Activated CD8-positive, alpha-beta T cell treated with anti-CD3 and anti-CD28 coated beads for 36 hours (primary cell): ENCODE measurements at places on chromosomes 6 and 20. TPM values are rescaled to one million over a fixed set of nuclear protein-coding genes. Genes with fewer than 3 reads are reported as not detected.

RIMS1 gene
- total RNA-seq = not detected

B3GAT2 gene
- 0.04 TPM for total RNA-seq

CCN5 gene
- not detected for total RNA-seq

SPAG4 gene
- total RNA-seq = 11.5 TPM

MMP24 gene
- total RNA-seq = not detected

DNA sequence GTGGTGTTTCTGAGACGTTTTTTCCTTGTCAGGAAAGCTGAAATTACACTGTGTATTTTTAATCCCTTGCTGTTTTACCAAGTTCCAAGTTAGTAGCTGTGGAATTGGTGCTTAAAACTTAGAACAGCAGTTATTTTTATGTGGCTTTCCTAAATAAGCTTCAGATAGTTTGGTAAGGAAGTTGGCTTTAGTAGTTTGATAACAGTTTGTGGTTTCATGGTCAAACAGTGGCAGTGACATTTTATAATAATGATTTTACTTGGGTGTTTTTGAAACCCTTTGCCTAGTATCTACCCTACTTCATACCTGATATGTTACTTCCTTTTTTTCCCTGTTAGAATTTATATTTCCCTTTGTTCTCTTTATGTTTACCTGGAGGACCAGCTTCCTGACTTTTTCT is 164.9 kb downstream of the JARID2 start:
- peaks cover 35% of the 10 kb centered on the region for H3K36me3 ChIP-seq
- H3K4me1 ChIP-seq = peaks cover 75% of the 10 kb centered on the region
- DNase-seq = no peak
- H3K4me3 ChIP-seq = peak overlapping the region; percentile 24

DNA sequence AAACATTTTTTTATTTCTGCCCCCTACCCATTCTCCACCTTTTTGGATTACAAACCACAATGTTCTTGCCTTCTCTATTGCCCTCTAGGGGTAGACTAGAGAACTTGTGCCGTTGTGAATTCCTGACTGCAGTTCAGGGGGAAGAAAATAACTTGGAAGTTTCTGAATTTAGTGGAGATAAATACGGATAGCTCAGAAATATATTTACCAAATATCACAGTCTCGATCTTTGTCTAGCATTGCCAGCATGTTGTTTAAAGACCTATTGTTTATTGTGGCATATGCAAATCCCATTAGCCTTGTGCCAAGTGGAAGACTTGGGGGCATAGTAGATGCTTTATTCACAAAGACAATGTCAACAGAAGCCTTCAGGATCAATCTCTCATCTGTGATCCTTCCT is 154.1 kb upstream of the MMS22L start:
- no peaks in the 10 kb centered on the region for H3K36me3 ChIP-seq
- H3K4me3 ChIP-seq = no peak overlapping the region
- H3K27ac ChIP-seq = no peak overlapping the region
- no peak for DNase-seq
- no peaks in the 10 kb centered on the region for H3K4me1 ChIP-seq
- H3K27me3 ChIP-seq = peaks cover 10% of the 10 kb centered on the region

DNA sequence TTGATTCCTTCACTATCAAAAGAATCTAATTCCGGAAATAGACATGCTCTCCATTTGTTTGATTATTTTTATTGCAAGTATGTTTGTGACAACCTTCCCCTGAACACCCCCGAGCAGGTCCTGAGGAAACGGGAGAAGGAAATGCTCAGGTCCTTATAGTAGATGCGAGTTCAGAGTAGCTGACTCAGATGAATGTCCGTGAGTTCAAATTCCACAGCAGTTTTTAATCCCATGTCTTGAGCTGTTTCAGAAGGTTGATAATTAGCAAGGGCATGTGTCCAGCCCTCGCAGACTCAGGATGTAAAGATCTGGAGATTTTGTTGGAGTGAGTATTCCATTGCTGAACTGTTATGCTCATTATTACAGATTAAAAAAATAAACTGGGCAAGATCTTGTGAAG is 169.3 kb downstream of the BCAS1 start:
- H3K4me1 ChIP-seq = peaks cover 70% of the 10 kb centered on the region
- H3K27me3 ChIP-seq = no peaks in the 10 kb centered on the region
- H3K27ac ChIP-seq = no peak overlapping the region

DNA sequence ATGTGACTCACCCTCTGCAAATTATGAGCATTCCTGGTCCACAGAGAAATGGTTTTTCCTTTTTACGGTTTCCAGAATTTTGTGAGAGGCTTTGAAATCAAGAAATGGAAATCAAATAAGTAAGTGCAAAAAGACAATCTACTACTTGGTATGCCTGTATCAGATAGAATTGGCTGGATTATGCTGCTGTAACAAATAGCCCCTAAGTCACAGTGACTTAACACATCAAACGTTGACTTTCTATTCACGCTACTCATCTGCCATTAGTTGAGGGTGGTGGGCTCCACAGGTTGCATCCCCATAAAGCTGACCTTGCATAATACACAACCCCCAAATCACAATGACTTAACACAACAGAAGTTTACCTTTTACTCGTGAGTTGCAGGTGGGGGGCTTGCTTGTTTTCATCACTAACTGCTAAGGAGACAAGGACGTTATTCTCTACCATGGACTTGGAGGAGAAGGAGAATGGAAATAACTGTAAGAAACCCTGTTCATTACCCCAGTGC is 44.4 kb downstream of the TSHZ2 start:
- H3K36me3 ChIP-seq = peaks cover 2% of the 10 kb centered on the region
- DNase-seq = no peak
